Hepatocyte (in vitro differentiated cells): ENCODE measurements at places on chromosomes 2 and 18. TPM values are rescaled to one million over a fixed set of nuclear protein-coding genes. Genes with fewer than 3 reads are reported as not detected.
A peak's percentile ranks its signal among the peaks of the same experiment; 100 is the strongest.

LIMS2 gene
- 3.9 and 4.0 TPM in 2 replicates for total RNA-seq

- no peak overlapping the region for H3K27ac ChIP-seq
- H3K4me1 ChIP-seq = peaks cover 36% of the 10 kb centered on the region
- no peaks in the 10 kb centered on the region for H3K36me3 ChIP-seq
Observed at GRCh38 chr18:48875942-48876511, 74.7 kb downstream of the SMAD7 start.

DNA sequence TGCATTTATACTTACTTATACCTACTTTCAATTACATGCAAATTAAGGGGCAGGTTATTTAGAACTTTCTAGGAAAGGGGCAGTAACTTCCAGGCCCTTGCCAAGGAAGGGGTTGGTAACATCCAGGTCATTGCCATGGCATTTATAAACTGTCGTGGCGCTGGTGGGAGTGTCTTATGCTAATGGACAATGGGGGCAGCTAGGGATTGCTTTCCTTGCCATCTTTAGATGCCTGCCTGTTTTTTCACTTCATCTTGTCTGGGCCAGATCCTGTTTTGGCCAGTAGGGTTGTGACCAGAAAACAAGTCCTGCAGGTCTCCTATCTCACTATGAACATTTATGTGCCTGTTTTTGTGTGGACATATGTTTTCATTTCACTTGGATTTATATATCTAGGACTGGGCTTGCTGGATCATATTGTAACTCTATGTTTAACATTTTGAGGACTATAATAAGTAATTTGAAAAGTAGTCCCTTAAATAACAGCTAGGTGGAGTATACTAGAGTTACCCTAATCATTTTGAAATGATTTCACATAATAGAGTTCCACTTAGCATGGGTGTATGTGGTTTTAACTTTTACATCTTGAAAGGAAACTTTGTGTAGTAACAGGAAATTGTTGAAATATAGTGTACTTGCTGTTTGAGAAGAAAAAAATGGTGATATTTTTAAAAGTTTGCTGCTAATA lies 56.1 kb downstream of the LCLAT1 start:
- peak overlapping the region; percentile 16 for H3K27ac ChIP-seq
- DNase-seq = no peak

DNA sequence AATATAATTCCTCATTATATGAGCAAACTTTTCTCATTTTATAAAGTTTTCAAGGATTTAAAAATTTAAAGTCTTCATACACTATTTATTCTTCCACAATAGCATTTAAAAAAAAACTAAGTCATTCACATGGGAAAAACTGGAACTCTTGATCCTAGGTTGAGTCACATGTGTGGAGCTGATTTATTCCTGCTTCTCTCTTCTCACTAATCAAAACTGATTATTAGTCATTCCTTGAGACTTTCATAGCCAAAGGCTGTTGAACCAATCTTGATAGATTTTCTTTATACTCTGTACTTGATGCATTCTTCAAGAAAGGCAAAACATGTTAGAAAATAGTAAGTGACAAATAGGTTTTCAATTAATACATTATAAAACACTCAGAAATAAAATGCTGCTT lies 27.4 kb downstream of the NR4A2 start:
- H3K4me1 ChIP-seq = no peaks in the 10 kb centered on the region
- H3K27ac ChIP-seq = no peak overlapping the region
- no peak overlapping the region for H3K4me3 ChIP-seq

GRCh38 chr2:52311862-52312261 lies 1279.9 kb upstream of the NRXN1 start:
- H3K4me1 ChIP-seq = no peaks in the 10 kb centered on the region
- no peaks in the 10 kb centered on the region for H3K36me3 ChIP-seq
- no peak for DNase-seq
- no peak overlapping the region for H3K4me3 ChIP-seq
- no peaks in the 10 kb centered on the region for H3K27me3 ChIP-seq

GRCh38 chr2:46325182-46325928 lies 28.1 kb downstream of the EPAS1 start:
- no peaks in the 10 kb centered on the region for H3K27me3 ChIP-seq
- H3K36me3 ChIP-seq = no peaks in the 10 kb centered on the region
- DNase-seq = no peak
- H3K4me3 ChIP-seq = no peak overlapping the region
- H3K27ac ChIP-seq = peak overlapping the region; percentile 68
- H3K4me1 ChIP-seq = peaks cover 26% of the 10 kb centered on the region

DNA sequence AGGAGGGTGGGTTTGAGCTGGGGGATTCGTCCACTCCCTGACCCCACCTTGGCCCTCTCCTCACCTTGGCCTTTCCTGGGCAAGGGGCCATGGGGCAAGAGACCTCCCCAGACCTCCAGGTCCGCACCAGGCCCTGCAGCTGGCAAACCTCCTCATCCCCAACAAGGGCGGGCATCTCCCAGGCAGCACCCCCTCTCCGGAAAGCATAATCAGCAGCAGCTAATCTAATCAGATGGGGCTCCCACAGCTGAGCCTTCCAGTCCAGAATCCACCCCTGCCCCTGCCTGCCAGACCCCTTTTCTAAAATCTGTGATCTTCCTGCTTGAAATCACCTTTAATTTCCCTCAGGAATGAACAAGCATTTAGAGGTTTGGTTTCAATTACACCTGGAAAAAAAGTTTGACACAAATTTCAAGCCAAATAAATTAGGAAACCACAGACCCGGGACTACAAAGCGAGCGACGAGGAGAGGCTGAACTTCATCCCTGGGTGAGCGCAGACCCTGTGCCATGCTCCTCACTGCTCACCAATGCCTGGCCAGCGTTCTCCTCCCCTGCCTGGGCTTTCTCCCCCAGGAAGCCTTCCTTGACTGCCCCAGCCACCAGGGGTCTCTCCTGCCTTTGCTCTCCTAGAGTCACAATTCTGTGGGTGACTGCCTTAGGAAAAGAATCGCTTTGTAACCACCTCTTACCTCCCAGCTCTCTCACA lies 143.0 kb upstream of the MYCN start:
- H3K4me3 ChIP-seq = no peak overlapping the region
- no peak overlapping the region for H3K27ac ChIP-seq
- no peak for DNase-seq
- H3K36me3 ChIP-seq = no peaks in the 10 kb centered on the region

DNA sequence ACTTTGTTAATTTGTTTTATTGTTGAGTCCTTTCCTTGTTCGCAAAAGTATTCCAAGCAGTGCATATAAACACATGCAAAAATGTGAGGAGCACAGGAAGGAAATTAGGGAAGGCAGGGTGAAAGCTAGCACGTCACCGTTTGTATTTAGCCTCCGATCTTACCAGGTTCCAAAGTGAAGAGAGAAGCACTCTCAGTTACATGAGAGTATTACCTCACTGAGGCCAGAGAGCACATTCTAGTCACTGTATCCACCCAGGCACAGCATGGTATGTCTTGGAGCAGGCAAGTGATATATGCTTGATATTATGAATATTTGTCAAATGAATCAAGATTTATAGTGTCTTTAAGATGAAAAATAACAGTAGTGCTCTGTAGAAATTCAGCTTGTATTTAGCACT lies 6.5 kb upstream of the TMEM182 start:
- H3K4me3 ChIP-seq = no peak overlapping the region
- no peaks in the 10 kb centered on the region for H3K36me3 ChIP-seq
- DNase-seq = no peak
- H3K4me1 ChIP-seq = no peaks in the 10 kb centered on the region
- H3K27me3 ChIP-seq = no peaks in the 10 kb centered on the region

DNA sequence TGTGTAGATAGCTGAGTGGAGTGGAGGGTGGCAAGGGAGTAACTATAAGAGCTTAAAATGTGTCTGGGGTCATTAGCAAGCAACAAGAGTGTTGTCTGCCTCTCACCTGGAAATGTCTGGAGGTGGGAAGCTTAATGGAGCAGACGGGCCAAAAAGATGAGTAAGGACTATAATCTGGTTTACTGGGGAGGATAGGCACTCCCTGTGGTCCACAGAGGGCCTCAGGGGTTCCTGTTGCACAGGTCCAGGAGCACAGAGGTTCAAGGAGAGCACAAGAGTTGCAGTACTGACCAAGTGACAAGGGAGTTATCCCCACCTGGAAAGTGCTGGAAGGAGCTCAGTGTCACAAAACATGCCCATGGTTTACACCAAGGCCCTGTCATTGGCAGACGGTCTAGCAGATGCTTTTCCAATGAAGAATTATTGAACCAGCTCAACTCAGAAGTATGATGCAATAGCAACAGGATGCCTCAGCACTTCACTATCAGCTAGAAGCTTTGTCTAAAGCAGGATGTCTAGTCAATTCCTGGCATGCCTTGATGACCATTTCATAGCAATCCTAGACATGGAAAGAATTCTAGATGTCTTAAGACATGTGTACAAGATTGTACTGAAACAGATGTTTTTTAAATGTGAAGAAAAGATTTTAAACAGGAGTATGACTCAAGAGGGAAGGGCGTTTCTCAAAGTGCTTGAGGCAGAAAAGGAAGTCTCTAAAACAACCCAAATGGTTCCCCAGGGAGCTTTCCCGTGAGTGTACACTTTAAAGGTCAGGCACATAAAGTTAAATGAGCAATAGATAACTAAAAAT lies 62.9 kb upstream of the SERPINE2 start:
- peak overlapping the region; percentile 48 for H3K27ac ChIP-seq
- DNase-seq = peak; percentile 11
- H3K36me3 ChIP-seq = no peaks in the 10 kb centered on the region
- H3K4me3 ChIP-seq = no peak overlapping the region
- H3K27me3 ChIP-seq = no peaks in the 10 kb centered on the region
- no peaks in the 10 kb centered on the region for H3K4me1 ChIP-seq
